NCI-H2081 treated with DMSO at 0.1 percent for 48 hours (cell line): ENCODE measurements at places on chromosomes 11 and 22.
A peak's percentile ranks its signal among the peaks of the same experiment; 100 is the strongest.

DNA sequence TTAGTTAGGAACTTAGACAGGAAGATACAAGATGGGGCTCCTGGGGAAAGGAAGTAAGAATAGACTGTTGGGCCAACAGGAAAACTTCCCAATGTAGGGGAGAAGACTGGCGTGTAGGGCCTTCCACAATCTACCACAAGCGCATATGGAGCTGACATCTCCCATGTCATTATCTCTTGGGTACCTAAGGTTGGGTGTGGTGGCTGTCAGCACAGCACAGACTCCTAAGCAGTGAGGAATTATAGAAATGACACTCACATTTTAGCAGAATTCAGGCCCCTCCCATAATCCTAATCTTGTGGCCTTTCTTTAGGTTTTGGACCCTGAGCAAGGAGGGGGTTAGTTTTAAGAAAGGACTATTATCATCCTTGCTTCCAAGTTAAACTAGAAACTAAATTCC, 11.6 kb downstream of the TRIM21 start:
- no peak for DNase-seq

GRCh38 chr11:66363805-66364535, 7.6 kb downstream of the SLC29A2 start:
- no peak for DNase-seq

DNA sequence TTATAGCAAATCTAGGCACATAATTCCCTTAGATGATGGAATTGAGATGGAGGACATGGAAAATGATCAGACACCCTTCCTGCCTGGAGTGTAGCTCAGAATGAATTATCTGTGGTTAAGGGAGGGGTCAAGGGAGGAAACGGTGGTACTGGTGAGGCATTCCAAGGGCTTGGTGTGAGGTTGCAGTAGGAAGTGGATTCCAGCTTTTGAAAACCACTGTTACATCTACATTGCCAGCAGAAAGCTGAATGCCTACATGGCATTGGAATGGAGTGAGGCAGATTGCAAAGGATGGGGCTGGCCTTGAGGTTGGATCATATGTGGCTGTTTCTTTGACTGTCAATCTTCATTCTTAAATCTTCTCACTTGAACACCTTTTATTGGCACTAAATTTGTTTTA, 684.4 kb downstream of the NTM start:
- DNase-seq, result no peak

DNA sequence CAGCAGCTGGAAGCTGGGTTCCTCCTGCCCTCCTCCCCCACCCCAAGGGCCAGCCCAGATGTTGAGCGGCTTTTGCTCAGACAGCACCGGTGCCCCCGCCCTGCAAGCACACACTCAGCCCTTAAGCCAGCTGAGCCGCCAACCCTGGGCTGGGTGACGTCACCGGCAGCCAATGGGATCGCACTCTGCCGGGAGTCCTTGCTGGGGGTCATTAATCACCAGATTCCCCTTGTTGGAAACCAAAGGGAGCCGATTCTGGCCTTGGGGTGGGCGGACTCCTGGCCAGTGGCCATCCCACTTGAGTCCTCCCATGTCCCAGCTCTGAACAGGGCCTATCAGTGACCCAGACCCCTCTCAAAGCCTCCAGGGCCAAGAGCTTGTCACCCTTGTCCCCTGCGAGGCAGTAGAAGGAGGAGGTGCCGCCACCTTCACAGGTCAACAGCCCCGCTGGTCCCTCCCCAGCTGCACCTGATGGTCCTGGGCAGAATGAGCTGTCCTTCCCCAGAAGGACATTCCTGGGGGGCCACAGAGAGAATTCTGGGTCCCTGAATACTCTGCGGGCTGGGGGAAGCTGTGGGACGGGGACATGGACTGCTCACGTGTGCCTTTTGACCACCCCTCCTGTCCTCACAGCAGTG, 7.4 kb downstream of the DUSP8 start:
- no peak for DNase-seq

- peak; percentile 62 for DNase-seq
These were observed 43.6 kb upstream of the POU2AF1 start for GRCh38 chr11:111422494-111423249.

- DNase-seq, result no peak
These were observed 21.2 kb downstream of the SCGB1A1 start for GRCh38 chr11:62439785-62440602.

- no peak for DNase-seq
These were observed 6.8 kb downstream of the CFL1 start for GRCh38 chr11:65851083-65851579.

DNA sequence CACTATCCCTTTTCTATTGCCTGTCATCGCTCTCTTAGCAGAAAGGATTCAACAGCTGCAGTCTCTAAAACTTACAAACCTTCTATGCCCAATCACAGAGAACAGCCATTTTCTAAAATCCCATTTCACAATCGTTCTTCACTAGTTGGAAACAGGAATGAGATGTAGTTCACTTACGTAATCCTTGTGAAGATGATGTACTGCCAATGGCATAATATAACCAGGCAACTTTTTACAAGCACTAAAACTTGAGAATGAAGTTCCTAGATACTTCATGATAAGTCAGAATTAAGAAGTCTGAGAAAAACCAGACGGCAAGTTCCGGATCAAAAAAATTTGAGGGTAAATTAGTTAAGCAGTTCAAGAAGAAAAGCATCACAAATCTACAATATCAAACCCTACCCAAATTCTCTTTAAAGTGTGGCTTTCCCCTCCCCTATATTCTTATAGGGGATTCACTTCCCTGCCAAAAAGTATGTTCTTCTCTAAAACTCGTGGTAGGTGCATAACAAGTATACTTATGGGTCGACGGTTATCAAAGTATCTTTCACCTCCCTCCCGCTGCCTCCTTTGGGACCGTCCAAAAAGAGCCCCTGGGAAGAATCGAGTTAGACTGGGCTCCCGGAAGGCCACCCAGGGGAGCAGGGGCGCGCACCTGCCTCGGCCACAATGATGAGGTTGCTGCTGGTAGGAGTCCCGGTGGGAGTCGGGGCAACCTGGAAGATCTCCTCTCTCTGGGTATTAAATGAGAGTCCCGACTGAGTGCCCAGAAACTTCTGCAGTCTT, 666 bp downstream of the MSANTD4 start:
- DNase-seq, result no peak

DNA sequence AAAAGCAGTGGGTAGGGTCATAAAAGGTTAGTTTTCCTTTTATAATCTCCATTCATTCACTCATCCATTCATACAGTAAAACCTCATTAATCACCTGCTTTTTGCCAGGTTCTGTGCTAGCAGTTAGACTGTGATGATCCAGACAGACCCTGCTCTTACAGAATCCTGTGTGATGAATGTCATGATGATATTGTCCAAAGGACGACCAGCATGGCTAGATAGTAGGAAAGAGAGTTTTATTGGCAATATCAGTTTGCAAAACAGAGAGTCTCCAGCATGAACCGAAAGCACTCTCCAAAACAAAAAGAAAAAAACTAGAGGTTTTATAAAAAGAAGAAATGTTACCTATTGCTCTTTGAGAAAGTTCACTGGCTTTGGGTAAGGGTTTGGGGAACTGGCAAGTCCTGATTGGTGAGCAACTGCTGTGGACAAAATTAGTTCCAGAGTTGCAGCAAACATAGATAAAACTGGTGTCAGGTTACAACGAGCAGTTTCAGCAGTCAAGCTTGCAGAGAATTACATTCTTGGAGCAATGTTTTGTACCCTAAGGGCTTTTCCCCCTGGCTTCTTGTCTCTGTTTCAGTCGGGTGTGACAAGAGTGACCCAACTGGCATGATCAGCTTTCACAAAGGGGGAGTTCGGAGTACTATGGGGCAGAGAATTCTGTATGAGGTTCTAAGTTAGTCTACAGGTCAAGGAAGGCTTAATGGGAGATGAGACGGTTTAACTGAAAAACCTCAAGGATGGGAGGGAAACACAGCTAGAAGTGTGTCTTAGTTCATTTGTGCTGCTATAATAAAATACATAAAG, 58.3 kb downstream of the HSD17B12 start:
- DNase-seq, result no peak

DNA sequence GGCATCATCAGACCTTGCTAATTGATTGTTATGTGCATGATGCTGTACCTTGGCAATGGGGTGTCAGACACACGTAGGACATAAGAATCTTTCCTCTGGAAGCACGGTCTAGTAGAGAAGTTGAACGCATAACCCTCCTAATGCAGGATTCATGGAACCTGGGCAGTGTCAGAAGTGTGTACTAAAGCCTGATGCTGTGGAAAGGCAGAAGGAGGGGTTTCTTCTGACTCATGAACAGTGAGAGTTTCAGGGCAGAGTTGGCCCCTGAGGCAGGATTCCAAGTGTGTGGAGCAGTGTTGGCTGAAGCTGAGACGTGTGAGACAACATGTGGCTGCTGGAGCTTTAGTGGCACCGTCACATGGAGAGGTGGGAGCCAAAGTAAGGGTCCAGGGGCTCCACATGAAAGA, 3.5 kb downstream of the PANX1 start:
- DNase-seq, result no peak

DNA sequence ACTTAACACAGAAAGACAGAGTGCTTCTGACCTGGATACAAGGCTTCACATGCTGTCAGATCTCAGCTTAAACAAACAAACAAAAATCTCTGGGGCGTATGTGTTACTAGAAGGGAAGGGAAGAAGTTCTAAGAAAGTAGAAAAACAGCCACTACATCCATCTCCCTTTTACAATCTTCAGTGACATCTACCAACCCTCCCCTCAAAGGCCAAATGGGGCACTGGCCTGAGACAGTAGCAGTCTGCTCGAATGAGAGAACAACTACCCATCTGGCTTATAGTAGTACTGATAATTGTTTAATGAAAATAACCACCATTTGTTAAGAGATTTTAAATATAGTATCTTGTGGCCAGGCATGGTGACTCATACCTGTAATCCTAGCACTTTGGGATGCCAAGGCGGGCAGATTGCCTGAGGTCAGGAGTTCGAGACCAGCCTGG, 29.4 kb downstream of the CCDC83 start:
- DNase-seq, result no peak

DNA sequence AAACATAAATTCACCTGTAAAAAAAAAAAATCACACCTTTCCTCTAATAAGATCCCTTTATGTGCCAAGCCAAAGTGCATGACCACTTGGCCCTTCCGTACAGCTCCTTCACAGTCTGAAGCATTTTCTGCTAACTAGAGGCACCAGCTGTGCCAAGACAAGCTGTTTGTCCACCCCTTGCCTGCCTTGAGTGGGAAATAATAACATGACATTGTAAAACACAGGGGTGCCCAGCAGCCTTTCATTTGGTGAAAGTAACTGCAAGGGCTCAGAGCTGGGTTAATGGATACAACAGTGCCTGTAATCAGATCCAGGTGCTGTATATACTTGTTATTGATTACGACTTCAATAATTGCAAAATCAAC, 59.2 kb downstream of the DDIAS start:
- no peak for DNase-seq

DNA sequence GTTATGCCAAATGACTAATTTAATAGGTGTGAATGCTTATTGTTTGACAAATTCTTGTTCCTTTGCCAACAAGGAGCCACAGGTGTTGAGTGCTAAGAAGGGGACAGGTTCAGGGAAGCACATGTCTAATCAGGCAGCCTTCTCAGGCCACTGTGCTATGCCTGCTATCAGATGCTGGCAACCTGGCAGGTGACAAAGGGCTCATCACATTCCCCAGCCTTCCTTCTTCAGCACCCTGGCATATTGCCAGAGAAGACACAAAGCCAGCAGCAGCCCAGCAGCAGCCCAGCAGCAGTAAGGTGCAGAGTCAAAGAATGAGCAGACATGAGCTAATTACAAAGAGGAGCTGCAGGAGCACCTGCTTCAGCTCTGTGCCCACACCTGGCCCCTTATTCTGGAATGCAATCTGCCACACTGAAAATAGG, 68.2 kb downstream of the GUCY1A2 start:
- no peak for DNase-seq

DNA sequence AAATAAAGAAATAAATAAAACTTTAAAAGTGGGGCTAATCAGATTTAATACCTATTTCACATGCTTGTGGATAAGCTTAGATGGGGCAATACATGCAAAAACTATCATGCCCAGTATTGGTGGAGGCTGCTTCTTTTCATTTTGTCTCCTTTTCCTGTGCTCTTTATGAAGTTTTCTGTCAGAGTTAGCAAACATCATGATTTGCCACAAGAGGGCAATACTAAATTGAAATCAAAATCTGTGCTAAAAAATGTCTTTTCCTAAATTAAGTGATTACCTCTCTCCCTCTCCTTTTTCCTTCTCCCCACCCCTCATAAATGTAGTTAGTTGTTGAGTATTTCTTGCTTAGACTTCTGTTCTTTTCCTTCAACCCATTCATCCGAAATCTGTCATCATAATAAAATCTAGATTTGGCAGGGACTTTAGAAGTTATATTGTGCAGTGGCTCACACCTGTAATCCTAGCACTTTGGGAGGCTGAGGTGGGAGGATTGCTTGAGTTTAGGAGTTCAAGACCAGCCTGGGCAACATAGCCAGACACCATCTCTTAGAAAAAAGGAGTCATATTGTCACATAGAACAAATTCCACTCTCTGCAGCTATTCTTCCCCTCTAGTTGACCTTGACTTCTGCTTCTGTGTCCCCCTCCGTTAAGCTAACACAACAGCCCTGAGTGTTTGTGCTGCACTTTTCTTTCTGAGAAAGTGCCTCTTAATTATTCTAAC, 4.7 kb upstream of the ARHGAP42 start:
- no peak for DNase-seq
